Left hindlimb (tissue), 1 donor: ENCODE measurements at places on chromosomes 1 and 21.

DNA sequence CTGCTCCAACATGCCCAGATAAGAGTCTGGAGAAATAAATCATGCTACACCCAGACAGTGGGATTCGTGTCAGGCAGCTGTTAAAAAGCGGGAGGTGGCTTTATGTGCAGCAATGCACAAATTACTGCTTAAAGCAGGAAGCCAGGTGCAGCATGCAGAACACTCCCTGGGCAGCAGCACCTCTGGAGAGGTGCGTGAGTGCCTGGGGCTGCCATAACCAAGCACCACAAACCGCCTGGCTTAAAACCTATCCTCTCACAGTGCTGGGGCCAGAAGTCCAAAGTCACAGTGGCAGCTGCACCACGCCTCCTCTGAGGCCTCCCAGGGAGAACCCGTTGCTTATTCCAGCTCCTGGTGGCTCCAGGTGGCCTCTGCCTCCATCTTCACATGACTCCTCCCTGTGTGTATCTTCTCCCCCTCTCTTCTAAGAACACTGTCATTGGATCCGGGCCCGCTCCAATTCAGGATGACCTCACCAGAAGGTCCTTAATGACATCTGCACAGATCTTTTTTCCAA, 115.6 kb downstream of the SIK1 start:
- DNase-seq: no peak

- DNase-seq: no peak
Observed at GRCh38 chr1:208239473-208240381, 4.5 kb downstream of the PLXNA2 start.

DNA sequence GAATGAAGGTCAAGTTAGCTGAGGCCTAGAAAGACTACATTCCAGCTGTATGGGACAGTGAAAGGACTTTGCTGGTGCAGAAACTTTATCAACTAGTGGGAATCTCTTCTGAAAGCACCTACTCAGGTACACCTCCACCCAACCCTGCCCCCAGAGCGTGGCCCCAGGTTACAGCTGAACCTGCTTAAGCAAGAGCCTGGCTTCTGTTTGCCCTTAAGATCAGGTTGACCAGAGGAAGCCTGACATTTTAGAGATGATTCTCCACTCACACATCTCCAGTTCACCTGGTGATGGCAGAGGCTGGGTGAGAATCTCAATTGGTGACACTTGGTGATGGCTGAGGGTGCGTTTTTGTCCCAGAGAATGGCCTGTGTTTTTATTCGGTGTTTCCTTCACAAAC, 24.0 kb downstream of the ELAPOR1 start:
- no peak for DNase-seq

GRCh38 chr1:210241121-210241520, 8.5 kb downstream of the SERTAD4 start:
- no peak for DNase-seq

DNA sequence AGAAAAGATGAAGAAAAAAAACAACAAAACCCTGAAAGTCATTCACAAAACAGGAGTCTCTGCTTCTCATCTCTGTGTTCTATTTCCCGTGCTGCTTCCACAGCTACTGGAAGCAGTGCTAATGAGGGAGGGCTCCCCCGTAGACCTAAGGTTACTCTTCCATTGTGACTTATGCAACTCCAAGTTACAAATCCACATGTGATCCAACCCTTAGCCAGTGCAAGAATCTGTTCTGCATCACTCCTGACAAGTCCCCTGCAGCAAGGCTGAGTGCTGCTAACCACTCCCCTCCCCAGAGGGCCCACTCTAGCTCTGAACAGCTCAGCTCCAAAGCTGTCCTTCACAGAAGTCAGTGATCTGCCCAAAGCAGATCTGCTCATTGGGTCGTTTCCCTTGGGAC, 10.3 kb downstream of the DNALI1 start:
- DNase-seq: no peak

- DNase-seq: no peak
Observed at GRCh38 chr1:42679364-42679983, 2.7 kb upstream of the YBX1 start.

DNA sequence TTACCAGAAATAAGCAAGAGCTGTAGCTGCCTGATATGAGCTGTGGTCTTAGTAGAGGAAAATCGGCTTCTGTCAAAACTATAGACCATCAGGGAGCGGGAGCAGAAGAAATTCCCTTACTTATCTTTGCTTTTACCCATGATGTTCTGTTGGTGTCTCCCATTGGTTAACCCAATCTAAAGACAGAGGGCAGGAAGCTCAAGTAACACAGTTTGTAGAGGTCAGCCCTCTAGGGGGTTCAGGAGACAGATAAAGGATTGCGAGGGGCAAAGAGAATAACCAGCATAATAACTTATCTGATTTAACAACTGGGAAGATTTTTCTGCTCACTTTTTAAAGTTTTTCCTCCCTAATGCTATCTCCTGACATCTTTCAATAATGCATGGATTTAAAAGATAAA, 142.4 kb downstream of the NTMT2 start:
- DNase-seq: no peak

- DNase-seq: no peak
Observed at GRCh38 chr1:185281245-185281644, 35.8 kb downstream of the IVNS1ABP start.

GRCh38 chr1:62281922-62282555, 37.2 kb downstream of the KANK4 start:
- DNase-seq: no peak

DNA sequence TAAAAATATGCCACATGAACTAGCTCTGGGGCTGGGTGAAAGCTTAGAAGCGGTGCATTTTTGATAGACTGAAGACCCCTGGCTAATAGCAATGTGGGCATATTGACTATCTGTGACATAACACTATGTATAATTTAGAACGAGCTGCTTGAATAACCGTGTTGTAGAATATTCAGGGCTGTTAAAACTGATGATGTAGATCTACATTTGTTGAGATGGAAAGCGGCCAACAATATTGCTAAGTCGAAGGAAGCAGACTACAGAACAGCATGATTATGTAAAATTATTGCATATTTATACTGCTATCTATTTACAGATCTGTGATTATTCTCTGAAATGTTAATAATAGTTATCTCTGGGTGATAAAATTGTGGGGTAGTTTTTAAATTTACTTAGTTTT, 41.1 kb upstream of the BCL10 start:
- no peak for DNase-seq

DNA sequence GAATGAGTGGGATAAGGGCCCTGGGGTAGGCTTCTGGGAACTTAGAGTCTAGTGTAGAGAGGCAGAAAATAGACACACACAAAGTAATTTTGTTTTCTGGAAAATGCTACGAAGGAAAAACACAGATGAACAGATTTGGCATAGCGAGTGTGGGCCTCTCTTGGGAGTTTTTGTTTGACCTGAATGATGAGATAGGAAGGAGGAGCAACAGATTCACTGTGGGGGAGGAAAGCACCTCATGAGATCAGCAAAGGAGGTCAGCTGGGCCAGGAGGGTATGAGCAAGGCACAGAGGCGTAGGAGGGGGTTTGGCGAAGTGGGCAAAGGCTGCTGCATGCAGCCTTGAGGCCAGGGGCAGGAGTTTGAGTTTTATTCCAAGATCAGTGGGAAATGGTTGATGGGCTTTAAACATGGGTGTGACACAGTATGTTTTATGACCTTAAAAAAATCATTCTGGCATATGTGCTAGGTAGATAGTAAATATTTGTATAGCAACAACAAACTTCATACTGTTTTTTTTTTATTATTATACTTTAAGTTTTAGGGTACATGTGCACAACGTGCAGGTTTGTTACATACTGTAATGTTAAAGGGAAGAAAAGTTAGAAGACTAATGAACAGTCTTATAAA, 57.9 kb downstream of the FGGY start:
- DNase-seq: no peak
